ENCODE measurements at places on chromosomes 16 and 17.

DNA sequence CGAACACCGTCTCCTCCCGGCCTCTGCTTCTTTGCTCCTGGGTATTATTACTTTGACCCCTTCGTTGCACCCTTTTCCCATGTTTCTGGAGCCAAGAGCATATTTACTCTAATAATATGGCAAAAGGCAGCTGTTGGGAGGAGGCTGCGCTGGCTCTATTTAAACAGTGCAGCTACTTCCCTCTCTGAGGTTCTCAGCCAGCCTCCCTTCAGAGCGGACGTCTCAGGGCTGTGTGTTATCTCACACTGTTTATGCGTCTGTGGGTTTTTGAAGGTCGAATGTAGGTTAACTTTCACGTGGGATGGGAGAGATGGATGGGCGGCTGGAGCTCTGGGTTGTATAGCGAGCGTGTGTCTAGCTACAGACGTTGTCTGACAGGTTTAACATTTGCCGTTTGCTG lies 45.3 kb downstream of the COX4I1 start:
- DNase-seq: peak; percentile 23

- DNase-seq: no peak
Observed at GRCh38 chr16:54072237-54072636, 214.3 kb downstream of the IRX3 start.

DNA sequence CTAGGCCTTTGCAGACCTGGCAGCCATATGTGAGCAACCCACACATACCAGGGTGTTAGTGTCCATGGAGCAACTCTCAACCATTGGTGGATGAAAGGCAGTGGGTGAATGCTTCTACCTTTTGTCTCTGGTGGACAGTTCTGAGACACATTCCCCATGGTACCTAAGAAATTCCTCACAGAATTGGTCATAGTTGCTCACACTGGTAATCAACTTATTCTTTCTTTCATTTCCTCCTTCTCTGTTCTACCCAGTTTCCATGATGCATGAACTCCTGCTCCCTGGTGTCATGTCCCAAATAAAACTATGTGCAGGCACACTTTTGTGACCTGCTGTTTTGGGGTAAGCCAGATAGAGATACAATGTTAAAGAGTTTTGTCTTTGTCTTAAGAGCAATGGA lies 33.2 kb upstream of the MPHOSPH6 start:
- DNase-seq: no peak

- DNase-seq: no peak
Observed at GRCh38 chr17:75367312-75367711, 38.2 kb downstream of the GRB2 start.

- no peak for DNase-seq
Observed at GRCh38 chr17:8700546-8700945, 44.1 kb downstream of the CCDC42 start.

- no peak for DNase-seq
Observed at GRCh38 chr16:80731915-80732314, 72.5 kb downstream of the CDYL2 start.

DNA sequence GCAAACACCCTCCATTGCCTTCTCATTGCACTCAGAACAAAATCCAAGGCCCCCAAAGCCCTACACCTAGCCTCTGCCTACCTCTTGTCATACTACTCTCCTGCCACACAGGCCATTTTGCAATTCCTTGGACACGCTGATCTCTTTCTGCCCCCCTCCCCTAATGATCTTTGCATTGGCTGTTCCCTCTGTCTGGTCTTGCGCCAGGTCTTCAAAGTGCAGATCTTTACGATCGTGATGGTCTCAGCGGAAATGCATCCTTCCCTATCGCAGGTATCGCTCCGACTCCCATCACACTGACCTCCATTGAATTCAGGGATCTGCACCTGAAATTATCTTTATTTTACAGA lies 777 bp upstream of the MOSMO start:
- DNase-seq: no peak

DNA sequence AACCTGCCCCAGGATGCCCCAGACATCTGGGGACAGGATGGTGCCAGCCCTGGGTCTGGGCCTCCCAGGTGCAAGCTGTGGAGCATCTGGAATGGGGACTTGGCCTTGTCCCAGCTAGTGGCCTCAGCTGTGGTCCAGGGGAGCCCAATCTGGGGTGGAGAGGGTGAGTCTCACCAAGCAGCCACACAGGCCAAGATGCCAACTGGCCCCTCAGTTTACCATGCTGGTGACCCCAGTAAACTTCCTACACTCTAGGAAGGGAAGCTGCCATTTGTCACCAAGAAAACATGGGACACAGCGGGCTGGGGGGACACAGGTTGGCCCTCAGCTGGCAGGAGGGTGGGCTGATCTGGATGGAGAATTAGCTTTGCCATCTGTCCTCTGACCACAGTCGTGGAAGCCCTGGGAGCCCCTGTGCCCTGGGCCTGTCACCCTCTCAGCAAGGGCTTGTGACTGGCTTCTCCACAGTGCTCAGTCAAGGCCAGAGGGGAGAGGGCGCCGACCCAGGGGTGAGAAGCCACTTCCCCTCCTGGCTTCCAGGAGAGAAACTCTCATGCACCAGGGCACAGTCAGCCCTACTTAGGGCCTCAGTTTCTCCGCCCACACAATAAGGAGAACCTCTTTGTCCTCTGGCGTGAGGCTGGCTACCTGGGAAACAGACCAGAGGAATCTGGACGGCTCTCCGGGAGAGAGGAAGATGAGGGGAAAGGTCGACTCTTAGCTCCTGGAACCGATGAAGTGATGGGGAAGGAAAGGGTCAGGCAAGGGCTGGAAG lies 126.4 kb upstream of the SMURF2 start:
- no peak for DNase-seq

DNA sequence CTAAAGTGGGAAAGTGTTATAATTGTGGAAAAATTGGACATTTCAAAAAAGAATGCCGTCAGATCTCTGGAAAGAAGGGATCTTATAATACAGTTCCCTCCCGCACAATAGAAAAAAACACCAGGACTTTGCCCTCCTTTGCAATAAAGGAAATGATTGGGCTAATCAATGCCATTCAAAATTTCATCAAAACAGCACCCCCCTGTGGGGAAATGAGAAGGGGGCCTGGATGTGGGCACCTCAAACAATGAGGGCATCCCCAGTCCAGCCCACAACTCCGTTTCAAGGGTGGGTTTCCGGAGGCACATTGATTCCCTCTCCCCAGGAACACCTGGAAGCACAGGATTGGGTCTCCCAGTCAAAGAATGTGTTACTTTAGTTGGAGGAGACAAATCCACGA lies 26.1 kb downstream of the CD300LG start:
- DNase-seq: no peak

GRCh38 chr17:42519546-42520491 lies 16.2 kb upstream of the NAGLU start:
- peak; percentile 99 for DNase-seq

- no peak for DNase-seq
Observed at GRCh38 chr16:1877804-1878203, 5.8 kb upstream of the MEIOB start.

GRCh38 chr16:6122401-6122800 lies 1024.8 kb upstream of the EEF2KMT start:
- no peak for DNase-seq

DNA sequence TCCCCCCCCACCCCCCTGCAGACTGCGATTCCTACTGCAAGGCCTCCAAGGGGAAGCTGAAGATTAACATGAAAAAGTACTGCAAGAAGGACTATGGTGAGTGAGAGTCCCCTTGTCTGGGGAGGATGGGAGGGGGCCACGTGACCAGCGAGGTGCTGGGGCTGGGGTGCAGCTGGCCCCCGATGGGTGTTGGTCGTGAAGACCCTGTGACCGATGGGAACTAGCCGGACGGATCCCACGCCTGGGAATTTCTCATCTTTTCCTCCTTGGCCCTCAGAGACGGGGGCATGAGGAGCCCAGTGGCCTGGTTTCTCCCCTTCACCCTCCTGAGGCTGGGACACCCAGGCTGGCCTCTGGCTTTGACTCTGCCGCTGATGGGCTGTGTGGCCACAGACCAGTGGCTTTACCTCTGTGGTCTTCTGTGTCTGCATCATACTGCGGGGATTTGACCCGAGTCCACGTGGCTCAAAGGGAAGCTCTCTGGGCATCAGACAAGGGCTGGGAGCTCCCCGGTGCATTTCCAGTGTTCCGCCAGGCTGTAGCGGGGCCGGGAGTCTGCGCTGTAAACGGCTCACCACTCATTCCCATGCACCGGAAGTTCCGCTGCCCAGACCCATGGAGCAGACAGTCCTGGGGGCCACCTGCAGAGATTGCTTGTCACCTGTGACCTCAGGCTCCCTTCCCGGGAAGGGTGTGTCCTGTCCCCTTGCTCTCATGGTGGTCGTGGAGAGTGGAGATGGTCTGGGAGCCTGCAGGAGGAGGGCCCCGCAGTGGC lies 200.0 kb downstream of the NTN1 start:
- DNase-seq: no peak

DNA sequence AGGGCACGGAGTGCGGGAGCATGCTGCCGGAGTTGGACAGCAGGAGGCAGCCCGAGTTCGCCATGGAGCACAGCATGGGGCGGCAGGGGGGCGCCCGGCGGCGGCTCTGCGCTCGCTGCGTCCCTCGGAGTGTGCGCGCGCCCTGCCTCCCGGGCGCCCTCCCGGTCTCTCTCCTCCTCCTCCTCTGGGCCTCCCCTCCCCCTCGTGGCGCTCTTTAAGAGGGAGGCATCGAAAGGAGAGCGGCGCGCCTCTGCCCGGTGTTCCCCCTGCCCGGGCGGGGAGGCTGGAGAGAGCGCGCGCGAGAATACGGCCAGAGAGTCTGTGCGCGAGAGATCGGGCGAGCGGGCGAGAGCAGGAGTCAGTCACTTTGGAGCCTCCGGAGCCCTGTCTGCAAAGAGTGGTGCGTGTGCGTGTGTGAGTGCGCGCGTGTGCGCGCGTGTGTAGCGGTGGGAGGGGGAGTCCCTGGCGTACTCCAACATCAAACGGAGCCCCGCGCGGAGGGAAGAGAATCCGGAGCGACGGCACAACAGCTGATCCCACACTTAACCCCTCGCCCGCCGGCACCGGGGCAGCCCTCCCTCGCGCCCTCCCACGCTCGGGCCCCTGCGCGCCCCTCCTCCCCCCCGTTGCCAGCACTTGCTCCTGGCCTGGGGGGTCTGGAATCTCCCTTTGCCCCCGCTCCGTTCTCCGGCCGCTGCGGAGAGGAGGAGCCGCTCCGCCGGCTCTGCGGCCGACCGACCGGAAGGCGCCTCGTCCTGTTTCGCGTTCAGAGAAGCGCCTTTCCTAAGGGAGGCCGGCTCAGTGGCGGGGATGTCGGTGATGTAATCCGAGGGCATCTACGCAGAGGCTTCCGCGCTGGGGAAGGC lies 108.9 kb downstream of the ENGASE start:
- DNase-seq: no peak

DNA sequence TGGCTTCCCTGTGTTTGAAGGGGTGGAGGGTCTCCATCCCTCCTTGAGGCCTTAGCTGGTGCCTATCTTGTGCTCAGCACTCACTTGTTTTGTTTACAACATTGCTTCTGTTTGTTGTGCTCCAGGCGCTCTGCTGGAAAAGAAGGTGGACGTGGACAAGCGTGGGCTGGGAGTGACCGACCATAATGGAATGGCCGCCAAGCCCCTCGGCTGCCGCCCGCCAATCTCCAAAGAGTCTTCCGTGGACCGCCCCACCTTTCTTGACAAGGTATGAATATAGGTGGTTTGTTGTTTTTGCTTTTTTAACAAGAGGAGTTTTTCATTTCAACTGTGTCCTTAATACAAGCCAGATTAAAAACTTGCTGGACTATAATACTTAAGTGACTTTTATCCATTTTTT lies 53.5 kb downstream of the TMC6 start:
- DNase-seq: no peak

DNA sequence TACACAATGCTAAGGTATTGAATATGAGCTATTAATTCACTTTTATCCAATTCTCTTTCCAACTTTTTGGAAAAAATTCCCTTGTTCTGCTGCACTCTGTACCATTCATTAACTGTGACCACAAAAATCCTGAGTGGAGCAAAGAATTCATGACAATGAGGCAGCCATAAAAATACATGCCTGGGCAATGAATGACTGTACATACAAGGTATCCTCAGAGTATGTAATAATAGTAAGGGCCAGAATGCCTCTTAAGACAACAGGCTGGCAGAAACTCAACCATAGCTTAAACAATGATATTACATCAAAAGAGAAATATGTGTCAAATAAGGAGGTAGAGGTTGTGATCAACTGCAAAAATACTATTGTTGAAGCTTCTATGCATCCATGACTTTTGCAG lies 74.7 kb upstream of the CA10 start:
- DNase-seq: no peak

GRCh38 chr16:55036371-55036821 lies 105.7 kb downstream of the IRX5 start:
- no peak for DNase-seq

- DNase-seq: no peak
Observed at GRCh38 chr16:75921281-75921680, 195.0 kb upstream of the CPHXL start.

GRCh38 chr16:85900027-85900792 lies 1.2 kb downstream of the IRF8 start:
- DNase-seq: no peak

GRCh38 chr17:78130090-78130436 lies 508 bp upstream of the TMC8 start:
- DNase-seq: no peak

GRCh38 chr16:46918905-46919792 lies 35.0 kb downstream of the GPT2 start:
- DNase-seq: no peak

DNA sequence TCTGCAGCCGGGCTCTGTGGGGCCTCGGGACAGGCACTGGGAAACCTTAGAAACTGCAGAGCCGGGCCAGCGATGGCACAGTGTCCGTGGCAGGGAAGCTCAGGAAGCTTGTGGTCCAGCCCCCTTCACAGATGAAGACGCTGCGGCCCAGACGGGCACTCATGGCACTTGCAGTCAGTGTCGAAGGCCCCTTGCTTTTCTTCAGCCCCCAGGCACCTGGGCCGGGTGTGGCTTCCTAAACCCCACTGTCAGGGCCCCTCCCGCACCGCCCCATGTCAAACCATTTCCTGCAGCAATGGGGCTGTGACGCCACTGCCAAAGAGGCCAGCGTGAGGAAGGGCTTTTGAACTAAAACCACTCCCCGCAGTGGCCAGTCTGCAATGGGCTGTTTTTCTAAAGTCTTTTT lies 164.0 kb downstream of the LAT start:
- no peak for DNase-seq

DNA sequence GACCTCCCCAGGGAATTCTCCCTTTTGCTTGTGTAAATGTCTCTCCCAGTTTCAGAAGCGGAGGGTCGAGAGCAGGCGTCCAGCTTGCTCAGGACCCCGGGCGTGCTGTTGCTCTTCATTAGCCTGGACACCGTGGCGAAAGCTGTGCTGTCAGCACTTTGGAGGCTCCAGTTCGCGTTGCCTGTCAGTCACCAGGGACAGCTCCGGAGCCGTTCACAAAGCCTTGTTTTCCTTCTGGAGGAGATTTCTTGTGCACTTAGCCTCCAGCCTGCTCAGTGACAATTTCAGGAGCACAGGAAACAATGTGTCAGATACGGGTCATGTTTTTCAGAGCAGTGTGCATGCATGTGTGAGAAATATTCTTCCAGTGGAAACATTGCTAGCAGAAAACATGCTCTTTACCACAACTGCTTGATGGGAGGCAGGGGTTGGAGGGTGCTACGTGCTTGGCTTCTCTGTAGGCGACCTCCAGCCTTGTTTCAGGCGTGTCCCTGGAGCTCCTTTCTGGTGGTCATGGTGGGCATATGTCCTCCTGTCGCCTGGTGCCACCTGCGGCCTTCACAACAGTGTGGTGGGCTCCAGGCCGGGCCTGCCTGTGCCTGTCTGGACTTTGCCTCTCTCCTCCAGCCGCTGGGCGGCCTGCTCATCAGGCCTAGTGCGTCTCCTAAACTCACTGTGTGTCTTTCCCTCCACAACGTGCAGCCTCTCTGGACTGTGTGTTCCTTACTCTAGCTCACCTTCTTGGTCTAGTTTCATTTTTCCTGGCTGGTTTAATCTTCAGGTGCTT lies 29.0 kb downstream of the ZNF750 start:
- no peak for DNase-seq

- DNase-seq: no peak
Observed at GRCh38 chr17:61750656-61751055, 112.7 kb downstream of the BRIP1 start.
